ENCODE measurements at places on chromosomes 3 and 15. TPM values are rescaled to one million over a fixed set of nuclear protein-coding genes. Genes with fewer than 3 reads are reported as not detected.

- H3K27ac ChIP-seq: no peak overlapping the region
- H3K4me3 ChIP-seq: no peak overlapping the region
- peaks cover 61% of the 10 kb centered on the region for H3K27me3 ChIP-seq
- DNase-seq: no peak
- H3K4me1 ChIP-seq: no peaks in the 10 kb centered on the region
Observed at GRCh38 chr3:46470831-46471230, 6.1 kb upstream of the LTF start.

DNA sequence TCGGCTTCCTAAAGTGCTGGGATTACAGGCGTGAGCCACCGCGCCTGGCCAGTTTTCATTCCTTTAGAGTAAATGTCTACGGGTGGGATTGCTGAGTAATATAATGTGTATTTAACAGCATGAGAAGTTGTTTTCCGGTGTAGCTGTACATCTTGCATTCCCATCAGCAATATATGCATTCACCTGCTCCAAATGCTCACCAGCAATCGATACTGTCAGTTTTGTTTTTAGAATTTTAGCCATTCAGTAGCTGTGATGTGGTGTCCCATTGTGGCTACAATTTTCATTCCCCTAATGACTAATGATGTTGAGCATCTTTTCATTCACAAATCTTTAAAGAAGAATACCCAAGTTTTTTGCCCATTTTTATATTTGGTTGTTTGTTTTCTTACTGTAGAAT lies 134.8 kb upstream of the RGMA start:
- no peak overlapping the region for H3K27ac ChIP-seq
- no peaks in the 10 kb centered on the region for H3K27me3 ChIP-seq
- no peak for DNase-seq

DNA sequence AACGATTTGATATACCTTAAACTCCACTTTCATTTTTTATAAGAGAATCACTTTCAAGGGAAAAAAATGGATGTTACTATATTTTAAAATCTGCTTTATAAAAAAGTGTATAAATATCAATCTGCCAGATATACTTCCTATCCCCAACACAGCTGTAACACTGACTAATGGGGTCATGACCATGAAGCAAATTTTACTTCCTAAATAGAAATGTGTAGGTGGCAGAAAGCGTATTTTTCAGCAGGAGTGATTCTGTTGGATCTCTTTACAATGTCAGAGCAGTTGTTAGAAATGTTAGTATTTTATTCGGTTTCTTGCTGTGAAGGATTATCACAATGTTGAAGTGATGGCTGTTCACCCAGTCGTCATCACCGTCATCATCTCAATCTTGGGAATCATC lies 5.5 kb upstream of the C15orf40 start:
- peaks cover 4% of the 10 kb centered on the region for H3K4me1 ChIP-seq
- no peak for DNase-seq
- H3K36me3 ChIP-seq: peaks cover 23% of the 10 kb centered on the region
- H3K27me3 ChIP-seq: no peaks in the 10 kb centered on the region
- no peak overlapping the region for H3K4me3 ChIP-seq

GRCh38 chr3:193377591-193377990 lies 962 bp downstream of the ATP13A5 start:
- H3K36me3 ChIP-seq: no peaks in the 10 kb centered on the region
- no peak overlapping the region for H3K4me3 ChIP-seq

GRCh38 chr3:184690192-184690883 lies 21.5 kb downstream of the MAGEF1 start:
- no peak for DNase-seq
- peaks cover 3% of the 10 kb centered on the region for H3K27me3 ChIP-seq
- peaks cover 44% of the 10 kb centered on the region for H3K4me1 ChIP-seq
- H3K27ac ChIP-seq: no peak overlapping the region
- no peak overlapping the region for H3K4me3 ChIP-seq
- no peaks in the 10 kb centered on the region for H3K36me3 ChIP-seq

DNA sequence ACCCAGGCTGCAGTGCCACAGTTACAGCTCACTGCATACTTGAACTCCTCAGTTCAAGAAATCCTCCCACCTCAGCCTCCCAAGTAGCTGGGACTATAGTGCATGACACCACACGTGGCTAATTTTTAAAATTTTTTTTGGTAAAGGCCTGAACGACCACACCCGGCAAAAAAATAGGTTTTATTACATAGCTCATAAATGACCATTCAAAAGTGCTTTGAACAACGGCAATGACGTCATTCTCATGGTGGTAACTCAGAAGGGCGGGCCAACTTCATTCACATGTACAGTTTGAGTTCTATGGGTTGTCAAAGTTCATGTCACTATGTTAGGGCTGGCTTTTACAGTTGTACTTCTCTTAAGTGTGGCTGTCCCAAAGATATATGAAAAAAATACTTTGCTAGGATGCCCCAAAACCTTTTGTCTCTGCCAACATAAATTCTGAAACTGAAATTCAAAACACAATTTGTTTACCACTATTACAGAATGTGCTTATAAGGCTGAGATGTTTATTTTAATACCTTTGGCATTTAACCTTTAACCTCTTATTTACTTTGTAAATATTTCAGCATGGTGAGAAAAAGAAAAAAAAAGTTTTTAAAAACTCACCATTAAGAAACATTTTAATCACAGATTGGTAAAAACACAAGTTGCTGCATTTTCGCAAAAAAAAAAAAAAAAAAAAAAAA lies 6.2 kb downstream of the MYO1E start:
- H3K36me3 ChIP-seq: no peaks in the 10 kb centered on the region
- peaks cover 5% of the 10 kb centered on the region for H3K4me1 ChIP-seq
- DNase-seq: no peak
- no peak overlapping the region for H3K4me3 ChIP-seq

DNA sequence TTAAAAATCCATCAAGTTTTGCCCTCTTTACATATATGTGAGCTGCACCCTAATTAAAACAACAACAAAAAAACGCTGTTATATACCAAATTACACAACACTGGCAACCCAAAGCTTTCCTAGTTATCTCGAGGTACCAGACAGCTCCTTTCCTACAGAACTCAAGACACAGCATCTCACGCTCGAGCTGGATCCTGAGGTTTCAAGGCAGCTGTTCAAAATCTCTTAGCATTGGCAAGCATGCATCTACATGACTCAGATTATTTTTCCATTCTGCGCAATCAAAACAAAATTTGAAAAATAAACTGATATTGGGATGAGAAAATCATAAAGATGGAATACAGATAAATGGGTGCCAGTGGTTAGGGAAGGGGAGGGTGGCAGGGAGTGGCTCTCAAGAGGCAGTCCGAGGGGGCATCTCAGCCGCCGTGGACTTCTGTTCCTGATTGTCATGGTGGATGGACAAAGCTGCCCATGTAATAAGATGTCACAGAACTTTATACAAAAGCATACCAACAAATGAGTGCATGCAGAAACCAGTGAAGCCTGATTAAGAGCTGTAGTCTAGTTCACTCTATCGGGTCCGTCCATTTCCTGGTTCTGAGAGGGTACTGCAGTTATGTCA lies 91.5 kb downstream of the ADAMTS17 start:
- no peaks in the 10 kb centered on the region for H3K36me3 ChIP-seq
- no peak for DNase-seq
- no peak overlapping the region for H3K4me3 ChIP-seq

DNA sequence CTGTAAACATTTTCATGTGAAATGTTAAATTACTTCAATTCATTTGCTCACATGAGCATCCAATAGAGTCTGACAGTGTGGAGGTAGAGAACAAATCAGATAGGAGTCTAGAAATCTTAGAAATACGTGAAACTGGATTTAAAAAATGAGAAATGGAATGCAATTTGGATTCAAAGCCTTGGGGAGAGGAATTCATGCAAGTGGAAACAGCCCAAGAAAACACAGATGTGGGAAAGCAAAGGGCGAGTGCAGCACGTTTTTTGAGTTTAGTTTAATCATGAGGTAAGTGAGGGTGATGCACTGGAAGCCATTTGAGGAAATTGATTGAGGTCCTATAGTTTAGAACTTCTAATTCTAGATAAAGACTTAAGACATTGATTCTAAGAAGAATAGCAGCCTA lies 434.7 kb downstream of the C3orf38 start:
- H3K4me1 ChIP-seq: no peaks in the 10 kb centered on the region
- H3K36me3 ChIP-seq: no peaks in the 10 kb centered on the region
- no peak overlapping the region for H3K27ac ChIP-seq
- DNase-seq: no peak

DNA sequence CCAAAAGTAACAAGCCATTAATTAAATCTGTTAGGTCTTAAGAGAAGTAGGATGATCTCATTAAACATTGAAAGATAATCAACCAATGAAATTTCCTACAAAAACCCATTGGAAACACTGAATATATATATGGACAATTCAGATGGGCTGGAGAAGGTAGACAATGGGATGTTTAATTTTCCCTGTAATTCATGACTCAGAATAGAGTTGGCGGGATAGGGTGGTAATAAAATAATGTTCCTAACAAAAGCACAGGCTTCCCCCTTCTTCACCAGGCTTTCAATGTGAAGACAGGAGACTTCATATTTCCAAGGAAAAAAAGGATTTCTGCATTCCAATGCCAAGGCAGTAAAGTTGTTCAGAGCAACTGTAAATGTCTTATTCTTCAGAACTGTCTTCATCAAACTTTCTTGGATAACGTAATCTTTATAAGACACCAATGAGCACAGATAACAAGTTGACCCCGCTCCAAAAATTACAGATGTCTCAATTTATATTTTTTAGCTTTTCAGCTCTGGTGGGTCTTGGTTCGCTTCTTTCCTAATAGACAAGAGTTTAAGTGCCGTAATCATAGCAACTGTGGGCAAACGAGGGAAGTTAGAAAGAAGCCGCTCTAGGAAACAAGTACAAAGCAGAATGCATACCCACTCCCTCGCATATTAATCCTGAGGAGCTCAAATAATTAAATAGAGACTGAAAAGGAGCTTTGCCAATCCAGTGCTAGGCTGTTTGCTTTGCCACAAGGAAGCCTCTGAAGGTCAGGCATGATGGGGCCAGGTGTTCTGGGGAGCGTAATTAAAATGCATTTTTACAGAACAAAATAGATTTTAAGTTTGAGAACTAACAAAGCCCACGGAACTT lies 377.0 kb downstream of the FOXP1 start:
- H3K4me1 ChIP-seq: peaks cover 16% of the 10 kb centered on the region
- no peaks in the 10 kb centered on the region for H3K36me3 ChIP-seq
- H3K4me3 ChIP-seq: no peak overlapping the region
- no peak for DNase-seq

DNA sequence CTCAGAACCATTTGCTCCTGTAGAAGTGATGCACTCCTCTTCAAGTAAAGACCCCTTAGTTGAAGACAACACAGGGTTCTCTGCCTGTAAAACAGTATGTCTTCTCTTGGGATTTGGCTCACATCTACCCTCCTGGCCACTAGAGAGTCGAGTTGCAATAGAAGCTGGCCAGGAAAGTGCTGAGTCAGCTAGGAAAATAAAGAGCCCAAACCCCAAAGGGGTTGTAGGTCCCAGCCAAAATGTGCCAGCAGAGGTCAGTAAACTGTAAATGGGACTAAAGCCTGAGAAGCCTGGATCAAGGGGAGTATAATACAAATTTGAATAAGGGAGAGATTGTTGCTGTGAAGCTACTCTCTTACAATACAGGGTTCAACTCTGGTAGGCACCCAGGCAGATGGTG lies 37.2 kb upstream of the THBS1 start:
- H3K27ac ChIP-seq: no peak overlapping the region
- no peaks in the 10 kb centered on the region for H3K4me1 ChIP-seq
- H3K27me3 ChIP-seq: no peaks in the 10 kb centered on the region
- H3K36me3 ChIP-seq: no peaks in the 10 kb centered on the region

DNA sequence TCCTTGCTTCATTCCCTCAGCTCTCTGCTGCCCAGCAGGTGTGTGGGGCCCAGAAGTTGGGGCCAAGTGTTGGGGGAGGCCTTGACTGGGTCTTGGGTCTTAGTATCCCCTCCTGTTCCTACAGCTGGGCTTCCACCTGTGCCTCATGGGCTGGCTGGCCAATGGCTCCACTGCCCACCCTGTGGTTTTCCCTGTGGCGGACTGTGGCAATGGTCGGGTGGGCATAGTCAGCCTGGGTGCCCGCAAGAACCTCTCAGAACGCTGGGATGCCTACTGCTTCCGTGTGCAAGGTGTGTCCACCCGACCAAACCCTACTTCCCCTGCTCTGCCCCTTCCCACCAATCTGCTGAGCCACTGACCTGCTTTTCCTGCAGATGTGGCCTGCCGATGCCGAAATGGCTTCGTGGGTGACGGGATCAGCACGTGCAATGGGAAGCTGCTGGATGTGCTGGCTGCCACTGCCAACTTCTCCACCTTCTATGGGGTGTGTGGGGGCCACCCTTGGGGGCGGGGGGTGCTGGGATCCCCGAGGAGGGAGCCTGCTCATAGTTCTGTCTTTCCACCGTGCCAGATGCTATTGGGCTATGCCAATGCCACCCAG lies 10.9 kb downstream of the NT5DC2 start:
- H3K4me1 ChIP-seq: peaks cover 2% of the 10 kb centered on the region
- H3K36me3 ChIP-seq: peaks cover 43% of the 10 kb centered on the region
- H3K27me3 ChIP-seq: no peaks in the 10 kb centered on the region
- no peak overlapping the region for H3K4me3 ChIP-seq
- no peak overlapping the region for H3K27ac ChIP-seq
- DNase-seq: no peak

- H3K4me1 ChIP-seq: no peaks in the 10 kb centered on the region
- H3K27me3 ChIP-seq: no peaks in the 10 kb centered on the region
- no peak overlapping the region for H3K27ac ChIP-seq
- H3K36me3 ChIP-seq: peaks cover 7% of the 10 kb centered on the region
Observed at GRCh38 chr3:134535186-134535970, 49.5 kb downstream of the CEP63 start.

The NPAP1 gene
- total RNA-seq: not detected

The NRG4 gene
- total RNA-seq: not detected

The GP5 gene
- under 0.01 TPM for total RNA-seq

The CNTN6 gene
- total RNA-seq: not detected

The EFHB gene
- total RNA-seq: under 0.01 TPM

The EPHB1 gene
- total RNA-seq: 0.36 TPM

The SLC12A6 gene
- 10.0 TPM for total RNA-seq

Data from IMR-90 (cell line).